ENCODE measurements at places on chromosomes 12 and 14.
A peak's percentile ranks its signal among the peaks of the same experiment; 100 is the strongest.

GRCh38 chr12:64237382-64237781 is 15.3 kb upstream of the KICS2 start:
- no peak for DNase-seq

GRCh38 chr12:77553976-77554619 is 276.6 kb upstream of the NAV3 start:
- no peak for DNase-seq

DNA sequence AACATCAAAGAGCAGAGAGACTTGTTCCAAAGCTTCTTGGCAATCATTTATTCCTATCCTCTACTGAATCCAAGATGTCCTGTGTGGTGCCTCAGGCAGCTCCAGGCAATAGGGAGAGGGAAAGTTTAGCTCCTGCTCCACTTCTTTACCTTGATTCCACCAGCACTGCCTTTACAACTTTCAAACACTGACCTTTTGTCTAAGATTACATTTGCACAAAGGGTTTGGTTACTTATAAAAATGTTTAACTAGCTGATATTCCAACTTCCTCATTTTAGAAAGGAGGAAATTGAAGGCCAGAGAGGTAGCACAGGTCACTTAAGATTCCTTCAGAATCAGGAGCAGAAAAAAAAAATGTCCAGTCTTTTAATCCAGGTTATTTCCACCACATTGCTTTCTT is 192.7 kb downstream of the BTG1 start:
- no peak for DNase-seq

- DNase-seq: no peak
Observed at GRCh38 chr12:12684375-12685106, 11.4 kb downstream of the GPR19 start.

DNA sequence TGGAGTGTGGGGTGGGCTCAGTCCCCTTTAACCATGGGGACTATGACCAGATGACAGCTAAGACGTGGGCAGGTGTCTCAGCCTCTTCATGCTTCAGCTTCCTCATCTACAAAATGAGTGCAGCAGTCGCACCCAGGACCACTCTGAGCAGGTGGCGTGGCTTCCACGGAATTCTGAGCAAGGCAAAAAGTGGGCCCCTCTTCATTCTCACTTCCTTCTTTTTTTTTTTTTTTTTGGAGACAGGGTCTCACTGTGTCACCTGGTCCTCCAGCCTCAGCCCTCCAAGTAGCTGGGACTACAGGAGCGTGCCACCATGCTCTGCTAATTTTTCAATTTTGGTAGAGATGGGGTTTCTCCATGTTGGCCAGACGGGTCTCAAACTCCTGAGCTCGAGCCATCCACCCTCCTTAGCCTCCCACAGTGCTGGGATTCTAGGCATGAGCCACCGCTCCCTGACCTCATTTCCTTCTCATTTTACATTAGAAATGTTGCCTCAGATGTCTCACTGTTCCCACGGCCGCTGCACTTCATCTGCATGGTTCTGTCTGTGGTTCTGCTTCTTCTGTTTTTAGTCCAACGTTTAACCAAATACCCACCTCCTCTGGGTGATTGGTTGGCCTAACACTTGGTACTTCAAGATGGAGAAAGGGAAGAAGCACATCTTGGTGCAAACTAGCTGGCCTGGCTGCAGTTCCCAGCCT is 41.3 kb upstream of the BCL7A start:
- DNase-seq: no peak

DNA sequence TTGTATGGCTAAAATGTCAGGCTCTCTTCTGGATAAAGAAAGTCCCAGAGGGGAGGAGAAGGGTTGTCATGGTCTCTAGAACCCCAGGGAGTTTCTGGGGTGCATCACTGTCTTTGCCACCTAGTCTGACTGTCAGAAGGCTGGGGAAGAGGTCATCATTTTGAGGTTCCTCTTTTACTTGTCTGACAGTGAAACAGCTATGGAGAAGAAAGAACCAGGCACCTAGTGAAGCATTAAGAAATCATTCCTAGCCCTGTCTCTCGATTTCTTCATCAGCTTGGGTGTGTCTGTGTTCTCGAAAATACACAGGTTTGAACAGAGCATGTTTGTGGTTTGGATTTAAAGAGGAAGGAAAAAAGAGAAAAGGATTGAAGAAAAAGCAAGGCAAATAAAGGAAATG is 158.7 kb upstream of the LRIG3 start:
- DNase-seq: no peak

GRCh38 chr12:91975891-91976290 is 169.8 kb downstream of the BTG1 start:
- DNase-seq: no peak

DNA sequence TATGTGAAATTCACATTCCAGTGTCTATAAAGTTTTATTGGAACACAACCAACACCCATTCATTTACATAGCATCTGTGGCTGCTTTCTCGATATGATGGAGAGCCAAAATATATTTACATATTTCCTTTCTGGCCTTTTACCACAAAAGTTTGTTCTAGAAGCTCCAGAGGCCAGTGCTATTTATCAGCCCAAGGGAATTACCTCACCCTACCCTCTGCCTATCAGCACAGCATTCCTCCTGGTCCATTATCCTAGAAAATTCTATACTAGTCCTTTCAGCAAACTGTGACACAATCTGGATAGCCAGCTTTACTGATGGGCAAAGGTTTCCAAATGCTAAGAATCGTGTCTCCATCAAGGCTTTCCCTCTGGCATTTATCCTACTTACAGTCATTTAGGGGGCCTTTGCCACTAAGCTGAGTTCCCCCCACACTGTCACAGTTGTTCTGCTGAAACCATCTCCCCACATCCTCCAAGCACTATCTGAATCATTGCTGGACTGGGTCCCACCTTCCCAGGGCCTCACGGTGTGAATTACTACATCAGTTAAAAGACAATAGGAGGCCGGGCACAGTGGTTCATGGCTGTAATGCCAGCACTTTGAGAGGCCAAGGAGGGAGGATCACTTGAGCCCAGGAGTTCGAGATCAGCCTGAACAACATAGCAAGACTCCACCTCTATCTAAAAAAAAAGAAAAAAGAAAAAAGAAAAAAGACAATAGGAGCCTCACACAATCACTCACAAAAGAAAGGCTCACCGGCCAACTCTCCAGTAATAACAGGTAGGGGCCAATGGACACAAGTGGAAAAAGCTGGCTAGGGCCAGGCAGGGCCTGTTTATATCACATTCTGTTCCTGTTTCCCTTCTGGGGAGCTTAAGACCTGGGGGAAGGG is 12.1 kb downstream of the SYNE3 start:
- DNase-seq: no peak

- no peak for DNase-seq
Observed at GRCh38 chr12:15851045-15851620, 31.1 kb upstream of the STRAP start.

- DNase-seq: no peak
Observed at GRCh38 chr14:68404146-68404527, 388.7 kb downstream of the ZFP36L1 start.

DNA sequence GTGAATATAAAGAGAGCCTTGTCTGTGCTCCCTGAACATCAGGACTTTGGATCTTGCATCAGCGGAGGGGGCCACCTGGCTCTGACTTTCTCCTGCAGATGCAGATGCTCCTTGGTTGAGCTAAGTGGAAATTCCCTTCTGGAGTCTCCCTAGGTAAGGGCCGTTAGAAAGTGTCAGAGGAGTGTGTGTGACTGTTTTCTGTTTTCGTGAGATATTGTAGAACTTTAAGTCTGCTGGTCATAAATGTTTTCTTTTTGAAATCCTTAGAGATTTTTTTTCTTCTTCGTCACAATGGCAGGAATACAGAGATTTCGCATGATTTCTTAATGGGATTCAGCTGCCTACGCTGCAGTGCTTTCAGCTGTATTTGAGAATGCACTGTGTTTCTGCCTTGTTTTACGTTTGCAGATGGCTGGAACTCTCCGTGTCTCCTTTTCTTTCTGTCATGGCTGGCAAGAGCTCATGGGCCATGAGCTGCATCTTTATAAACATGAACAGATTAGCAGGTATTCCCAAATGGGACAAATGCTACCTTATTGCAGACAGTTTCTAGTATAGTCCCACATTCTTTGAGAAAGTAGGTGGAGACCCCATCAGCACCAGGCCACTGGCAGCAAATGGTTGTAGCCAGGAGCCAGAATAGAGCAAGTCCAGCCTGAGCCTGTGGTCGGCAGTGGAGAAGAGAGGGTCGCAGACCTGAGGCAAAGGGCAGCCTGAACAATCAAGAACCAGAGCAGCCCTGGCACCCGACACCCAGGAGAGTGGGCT is 76.2 kb upstream of the FRMD6 start:
- no peak for DNase-seq

GRCh38 chr12:67391034-67391433 is 121.9 kb downstream of the CAND1 start:
- DNase-seq: no peak

GRCh38 chr12:9717070-9717925 is 15.6 kb downstream of the CLECL1 start:
- DNase-seq: no peak

DNA sequence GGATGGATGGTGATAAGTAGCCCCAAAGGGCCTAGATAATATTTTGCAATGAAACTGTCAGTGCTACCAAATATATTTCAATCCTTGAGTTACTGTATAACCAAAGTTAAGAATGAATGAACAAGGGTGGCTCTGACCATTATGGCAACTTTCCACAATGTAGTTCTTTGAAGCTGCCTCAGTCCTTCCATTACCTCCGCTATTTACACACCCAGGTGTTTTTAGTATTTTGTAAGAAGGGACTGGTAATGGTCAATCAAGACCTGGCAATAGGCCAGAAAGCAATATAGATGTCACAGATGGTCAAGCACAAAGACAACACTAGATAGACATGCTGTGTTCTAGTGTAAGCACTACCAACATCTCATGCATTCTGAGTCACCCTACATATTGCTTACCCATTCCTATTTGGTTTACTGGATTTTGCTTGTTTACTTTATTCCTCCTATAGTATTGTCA is 16.3 kb downstream of the DUSP16 start:
- no peak for DNase-seq

GRCh38 chr12:14185427-14186192 is 179.9 kb upstream of the ATF7IP start:
- DNase-seq: no peak

DNA sequence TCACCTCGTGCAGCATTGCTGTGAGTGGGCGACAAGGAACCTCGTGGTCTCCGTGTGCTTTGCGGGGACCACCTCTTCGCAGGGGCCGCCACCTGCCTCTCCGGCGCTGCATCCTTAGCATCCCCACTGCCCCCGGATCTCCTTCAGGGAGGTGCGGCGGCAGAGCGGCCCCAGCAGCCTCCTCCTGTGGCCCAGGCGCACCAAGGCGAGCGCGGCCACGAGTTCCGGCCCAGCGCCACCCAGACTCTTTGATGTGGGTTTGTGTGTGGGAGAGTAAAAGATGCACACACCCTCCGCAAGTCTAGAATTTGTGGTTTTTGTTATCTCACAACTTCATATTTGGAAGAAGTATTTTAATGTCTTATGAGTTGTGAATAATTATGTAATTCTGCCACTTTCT is 118.8 kb upstream of the DIO3 start:
- no peak for DNase-seq

DNA sequence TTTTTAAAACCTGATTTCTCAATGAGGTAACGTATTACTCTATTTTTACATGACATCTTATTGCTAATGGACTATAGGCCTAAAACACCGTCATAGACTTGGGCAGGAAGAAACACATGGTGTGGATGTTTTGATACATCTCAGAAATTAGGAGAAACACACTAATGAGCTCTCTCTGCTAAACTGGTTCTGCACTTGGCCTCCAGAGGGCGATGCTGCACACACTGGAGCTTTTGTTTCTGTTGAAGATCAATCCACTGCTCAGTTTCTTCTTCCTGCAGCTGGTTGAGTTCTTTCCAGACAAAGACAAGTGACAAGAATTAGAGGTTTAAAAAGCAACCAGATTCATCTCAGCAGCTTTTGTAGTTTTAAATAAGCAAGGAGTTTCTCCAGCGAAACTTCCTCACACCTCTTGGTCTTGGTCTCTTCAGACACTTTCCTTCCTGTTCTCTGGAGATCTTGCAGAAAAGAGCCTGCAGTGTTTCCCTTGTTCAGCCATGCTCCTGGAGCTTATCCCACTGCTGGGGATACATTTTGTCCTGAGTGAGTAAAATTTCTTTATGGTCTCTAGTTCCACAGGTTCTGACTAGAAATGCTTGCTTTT is 178.5 kb upstream of the OR4E1 start:
- DNase-seq: peak; percentile 52

GRCh38 chr14:100146531-100147091 is 12.8 kb downstream of the DEGS2 start:
- DNase-seq: no peak

DNA sequence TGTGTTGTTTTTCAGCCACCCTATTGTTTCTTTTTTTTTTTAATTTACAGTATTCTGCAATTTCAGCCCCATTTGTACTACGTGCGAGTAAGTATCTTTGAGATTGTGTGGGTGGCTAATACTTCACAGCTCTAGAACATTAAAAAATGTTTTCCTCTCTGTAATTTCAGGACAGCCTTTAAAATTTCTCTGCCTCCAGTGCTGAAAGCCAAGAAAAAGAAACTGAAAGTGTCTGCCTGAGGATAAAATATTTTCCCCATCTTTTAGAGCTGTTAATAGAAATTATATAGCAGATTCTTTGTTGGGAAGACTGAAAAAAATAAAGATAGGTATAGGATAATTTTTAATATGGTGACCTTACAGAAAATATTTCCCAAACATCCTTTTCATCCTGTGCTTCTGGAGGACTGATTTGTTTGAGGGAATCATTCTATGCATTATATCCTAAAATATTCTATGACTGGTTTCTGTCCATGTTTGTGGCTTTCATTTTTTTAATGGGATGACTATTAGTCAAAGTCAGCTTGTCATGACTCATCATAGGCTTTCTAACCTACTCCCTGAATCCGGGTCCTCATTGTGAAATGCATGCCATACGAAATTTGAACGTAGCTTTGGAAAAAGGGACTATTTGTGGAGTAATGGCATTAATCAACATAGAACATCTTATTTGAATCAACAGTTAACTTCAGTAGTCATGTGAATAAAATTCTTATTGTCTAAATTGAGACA is 10.8 kb upstream of the TCTN2 start:
- no peak for DNase-seq

GRCh38 chr12:24541193-24541871 is 407.6 kb downstream of the BCAT1 start:
- no peak for DNase-seq

- no peak for DNase-seq
Observed at GRCh38 chr14:68174446-68174845, 354.9 kb downstream of the RAD51B start.

- DNase-seq: peak; percentile 66
Observed at GRCh38 chr14:61269321-61270083, 11.6 kb downstream of the TMEM30B start.

- DNase-seq: no peak
Observed at GRCh38 chr12:108125073-108125472, 4.0 kb upstream of the WSCD2 start.

GRCh38 chr12:63212316-63212715 is 61.3 kb upstream of the AVPR1A start:
- DNase-seq: no peak

DNA sequence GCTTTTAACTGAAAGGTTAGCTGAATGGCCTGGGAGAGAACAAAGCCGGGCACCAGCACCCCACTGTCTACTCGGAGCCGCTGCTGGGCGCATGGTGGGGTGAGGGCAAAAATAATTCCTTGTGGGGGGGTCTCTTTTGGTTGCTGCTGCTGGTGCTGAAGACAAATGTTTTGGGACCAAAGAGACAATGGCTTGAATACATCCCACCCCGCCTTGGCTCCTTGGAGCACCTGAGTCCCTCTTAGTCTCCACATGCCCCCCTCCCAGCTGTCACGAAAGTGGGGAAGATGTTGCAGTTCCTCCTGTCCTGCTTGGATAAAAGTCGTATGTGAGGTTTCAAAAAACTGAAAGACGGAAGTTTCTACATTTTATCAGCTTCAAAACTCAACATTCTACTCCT is 85.0 kb downstream of the PIWIL1 start:
- DNase-seq: no peak

- DNase-seq: no peak
Observed at GRCh38 chr12:19432309-19433170, 6.8 kb upstream of the AEBP2 start.
